ENCODE measurements at places on chromosomes 5 and 9.

- no peak for DNase-seq
Observed at GRCh38 chr5:33601881-33602280, 161.1 kb downstream of the TARS1 start.

- DNase-seq: no peak
Observed at GRCh38 chr5:68476854-68477253, 261.3 kb downstream of the PIK3R1 start.

- no peak for DNase-seq
Observed at GRCh38 chr9:33049680-33050361, 24.7 kb downstream of the DNAJA1 start.

GRCh38 chr5:1753490-1753889 lies 46.1 kb downstream of the MRPL36 start:
- no peak for DNase-seq

- DNase-seq: peak; percentile 54
Observed at GRCh38 chr9:33186457-33187168, 19.5 kb upstream of the B4GALT1 start.

GRCh38 chr5:112232667-112233066 lies 186.4 kb downstream of the EPB41L4A start:
- no peak for DNase-seq

DNA sequence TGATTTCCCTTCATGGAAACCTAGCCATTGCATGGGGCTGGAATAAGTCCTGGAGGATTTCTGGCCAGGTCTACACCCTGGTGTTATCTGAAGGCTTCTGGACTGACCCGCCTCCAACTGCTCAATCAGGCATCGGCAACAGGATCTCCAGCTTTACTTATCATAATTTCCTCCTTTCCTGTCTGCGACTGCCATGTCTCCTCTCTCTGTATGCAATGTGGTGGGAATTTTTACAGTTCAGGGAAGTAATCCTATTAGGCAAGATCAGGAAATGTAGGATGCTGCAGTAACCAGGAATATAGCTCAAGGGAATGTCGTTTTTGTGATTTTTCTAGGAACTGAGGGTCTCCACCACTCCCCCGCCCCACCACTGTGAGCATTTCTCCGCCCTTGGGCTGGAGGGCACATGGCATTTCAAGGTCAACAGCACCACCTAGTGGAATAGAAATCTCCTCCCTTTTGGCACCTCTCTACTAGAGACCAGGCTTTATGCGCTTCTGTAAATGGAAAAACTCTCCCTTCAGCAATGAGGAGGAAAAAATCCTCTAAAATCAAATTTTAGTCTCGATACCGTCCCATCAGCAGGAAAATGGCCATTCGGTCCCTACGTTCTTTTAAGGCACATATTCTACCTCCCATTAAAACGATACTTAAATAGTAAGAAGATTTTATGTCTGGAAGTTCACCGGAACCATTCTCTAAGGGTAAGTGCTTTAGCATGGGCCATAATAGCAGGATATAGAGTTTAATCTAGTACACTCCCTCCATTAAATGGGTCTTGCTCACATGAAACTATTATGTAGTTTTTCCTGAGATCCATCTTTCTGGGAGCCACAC lies 93.0 kb downstream of the YTHDC2 start:
- DNase-seq: peak; percentile 71

- no peak for DNase-seq
Observed at GRCh38 chr5:158805195-158805594, 294.5 kb downstream of the EBF1 start.

DNA sequence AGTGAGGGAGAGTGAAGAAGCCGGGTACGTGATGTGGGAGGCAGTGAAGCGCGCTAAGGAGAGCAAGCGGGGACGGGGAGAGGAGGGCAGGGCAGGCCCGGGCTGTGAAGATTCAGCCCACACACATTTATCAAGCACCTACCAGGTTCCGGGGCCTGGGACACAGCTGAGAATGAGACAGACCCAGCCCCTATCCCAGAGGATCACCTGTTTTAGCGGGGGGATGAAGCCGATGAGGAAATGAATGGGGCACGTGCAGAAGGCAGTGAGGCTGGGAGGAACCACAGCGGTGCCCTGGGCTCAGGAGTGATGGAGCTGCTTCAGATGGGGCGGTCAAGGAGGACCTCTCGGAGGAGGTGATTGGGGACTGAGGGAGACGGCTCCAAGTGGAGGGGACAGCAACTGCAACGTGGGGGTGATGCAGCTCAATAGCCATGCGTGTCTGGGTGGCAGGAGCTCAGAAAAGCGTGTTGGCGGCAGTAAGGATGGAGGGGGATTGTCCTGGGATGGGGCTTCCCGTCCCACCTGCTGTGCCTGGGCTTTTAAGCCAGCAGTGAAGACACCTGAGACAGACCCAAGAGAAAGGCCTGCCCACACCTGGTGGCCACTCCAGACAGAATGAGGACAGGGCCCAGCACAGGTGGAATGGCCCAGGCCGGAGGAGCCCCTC lies 77.5 kb upstream of the UNC5A start:
- DNase-seq: no peak

- DNase-seq: peak; percentile 73
Observed at GRCh38 chr5:158819840-158820620, 279.7 kb downstream of the EBF1 start.

DNA sequence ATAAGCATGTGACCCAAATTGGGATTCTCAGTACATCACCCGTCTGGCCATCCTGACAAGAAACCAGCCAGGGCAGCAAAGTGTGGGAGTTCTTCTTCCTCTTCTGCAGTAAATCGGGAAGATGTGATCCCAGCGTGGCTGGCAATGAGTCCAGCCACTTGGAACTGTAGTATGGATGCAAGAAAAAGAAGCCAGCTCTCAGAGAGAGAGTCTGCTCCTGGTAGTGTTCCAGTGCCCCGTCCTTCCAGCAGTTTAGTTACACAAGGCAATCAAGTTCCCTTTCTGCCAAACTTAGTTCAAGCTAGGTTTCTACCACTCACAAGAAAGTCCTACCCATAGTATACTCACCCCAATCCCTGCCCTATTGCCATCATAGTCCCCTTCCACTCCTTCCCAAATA lies 65.6 kb downstream of the CDK5RAP2 start:
- no peak for DNase-seq

GRCh38 chr9:95197692-95198271 lies 119.7 kb downstream of the FANCC start:
- peak; percentile 57 for DNase-seq

- DNase-seq: no peak
Observed at GRCh38 chr9:99002706-99003105, 59.0 kb downstream of the COL15A1 start.

DNA sequence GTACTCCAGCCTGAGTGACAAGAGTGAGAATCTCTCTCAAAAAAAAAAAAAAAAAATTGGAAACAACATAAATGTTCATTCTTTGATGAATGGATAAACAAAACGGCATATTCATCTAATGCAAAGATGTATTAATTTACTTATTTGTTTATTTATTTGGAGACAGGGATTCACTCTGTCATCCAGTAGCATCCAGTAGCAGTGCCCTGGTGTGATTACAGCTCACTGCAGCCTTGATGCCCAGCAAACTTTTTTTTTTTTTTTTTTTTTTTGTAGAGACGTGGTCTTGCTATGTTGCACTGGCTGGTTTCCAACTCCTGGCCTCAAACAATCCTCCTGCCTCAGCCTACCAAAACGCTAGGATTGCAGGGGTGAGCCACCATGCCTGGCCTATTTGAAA lies 24.4 kb downstream of the OR2V2 start:
- DNase-seq: no peak

DNA sequence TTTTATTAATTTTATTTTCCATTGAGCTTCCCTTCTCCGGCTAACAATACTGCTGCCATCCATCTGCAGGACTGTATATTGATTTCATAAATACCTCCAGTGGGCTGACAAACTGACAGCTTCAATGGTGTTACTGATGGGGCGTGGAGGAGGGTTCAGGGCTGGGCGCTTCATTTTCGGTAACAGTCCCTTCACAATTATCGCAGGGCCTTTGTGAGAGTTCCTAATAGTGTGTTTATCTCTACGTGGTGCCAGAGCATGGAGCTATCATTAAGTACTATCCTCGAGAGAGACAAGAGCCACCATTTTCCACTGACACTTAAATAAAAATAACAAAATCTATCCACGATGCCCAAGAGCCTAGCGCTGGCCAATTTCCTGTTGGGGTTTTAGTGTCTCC lies 307.0 kb upstream of the PANK3 start:
- no peak for DNase-seq

DNA sequence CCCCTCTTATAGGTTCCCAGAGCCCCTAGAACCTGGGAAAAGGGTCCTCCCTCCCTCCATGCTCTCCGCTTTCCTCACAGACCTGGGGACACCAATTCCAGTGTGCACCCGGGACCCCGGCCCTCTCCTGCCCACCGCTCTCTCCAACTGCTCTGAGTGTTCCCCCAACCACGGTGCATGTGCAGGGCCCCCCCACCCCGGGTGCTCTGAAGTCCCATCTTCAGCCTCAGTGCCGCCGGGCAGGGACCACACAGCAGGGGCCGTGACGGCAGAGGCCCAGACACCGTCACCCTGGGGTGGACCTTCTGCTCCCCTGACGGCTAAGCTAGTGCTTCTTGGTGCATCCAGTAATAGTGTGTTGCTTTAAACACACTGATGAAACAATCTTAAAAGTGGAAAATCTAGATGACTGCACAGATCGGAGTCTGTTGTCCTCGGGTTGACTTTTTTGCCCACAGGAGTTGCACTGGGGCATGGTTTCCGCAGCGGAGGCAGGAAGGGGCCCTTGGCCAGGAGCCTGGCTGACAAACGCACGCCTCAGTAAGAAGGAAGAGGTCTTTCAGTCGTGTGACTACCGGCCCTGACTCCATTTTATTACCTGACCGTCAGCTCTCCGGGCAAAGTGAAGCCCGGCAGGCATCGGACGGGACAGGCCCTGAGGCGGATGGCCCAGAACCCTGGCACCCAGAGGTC lies 36.2 kb upstream of the SLC6A3 start:
- no peak for DNase-seq

DNA sequence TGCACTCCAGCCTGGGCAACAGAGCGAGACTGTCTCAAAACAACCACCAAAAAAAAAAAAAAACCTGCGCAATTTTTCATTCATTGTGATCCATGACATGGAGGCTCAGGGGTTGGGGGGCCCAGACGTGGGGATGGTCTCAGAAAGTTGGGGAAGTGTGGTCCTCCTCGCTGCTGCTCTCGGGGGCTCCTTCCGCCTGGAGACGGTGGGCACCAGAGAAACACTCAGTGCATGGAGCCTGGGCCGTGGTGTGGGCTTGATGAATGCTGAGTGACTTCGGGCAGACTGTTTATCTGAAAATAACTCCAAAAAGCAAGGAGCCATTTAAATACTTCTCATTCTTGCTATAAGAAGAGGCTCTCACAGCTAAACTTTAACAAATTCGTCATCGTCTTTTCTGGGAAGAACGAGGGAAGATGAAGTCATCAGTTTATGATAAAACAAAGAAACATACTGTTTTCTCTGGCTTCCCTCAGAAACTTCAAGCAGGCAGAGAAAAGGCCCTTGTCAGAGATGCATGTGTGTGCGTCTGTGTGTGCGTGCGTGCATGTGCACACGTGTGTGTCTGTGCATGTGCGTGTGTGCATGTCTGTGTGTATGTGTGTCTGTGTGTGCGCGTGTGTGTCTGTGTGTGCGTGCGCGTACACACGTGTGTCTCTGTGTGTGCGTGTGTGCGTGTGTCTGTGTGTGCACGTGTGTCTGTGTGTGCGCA lies 35.0 kb downstream of the RASGEF1C start:
- no peak for DNase-seq

- DNase-seq: peak; percentile 60
Observed at GRCh38 chr5:178432421-178433272, 157.5 kb downstream of the COL23A1 start.

DNA sequence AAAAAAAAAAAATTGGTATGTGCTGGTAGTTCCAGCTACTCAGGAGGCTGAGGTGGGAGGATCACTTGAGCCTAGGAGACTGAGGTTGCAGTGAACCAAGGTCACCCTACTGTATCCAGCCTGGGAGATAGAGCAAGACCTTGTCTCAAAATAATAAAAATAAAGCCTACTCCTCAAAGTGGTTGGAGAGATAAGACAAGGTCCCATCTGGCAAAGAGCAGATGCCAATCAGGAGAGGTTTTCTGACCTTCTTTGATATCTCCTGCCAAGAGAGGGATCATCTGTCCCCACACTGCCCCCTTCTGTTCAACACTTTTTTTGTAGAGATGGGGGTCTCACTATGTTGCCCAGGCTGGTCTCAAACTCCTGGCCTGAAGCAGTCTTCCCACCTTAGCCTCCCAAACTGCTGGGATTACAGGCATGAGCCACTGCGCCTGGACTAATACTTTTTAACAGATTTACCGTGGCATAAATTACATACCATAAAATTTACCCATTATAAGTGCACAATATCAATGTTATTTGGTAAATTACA lies 64.7 kb downstream of the SH3PXD2B start:
- no peak for DNase-seq

GRCh38 chr9:37281541-37281940 lies 141.0 kb upstream of the GRHPR start:
- DNase-seq: no peak

GRCh38 chr5:41009232-41009631 lies 61.9 kb downstream of the MROH2B start:
- peak; percentile 23 for DNase-seq

DNA sequence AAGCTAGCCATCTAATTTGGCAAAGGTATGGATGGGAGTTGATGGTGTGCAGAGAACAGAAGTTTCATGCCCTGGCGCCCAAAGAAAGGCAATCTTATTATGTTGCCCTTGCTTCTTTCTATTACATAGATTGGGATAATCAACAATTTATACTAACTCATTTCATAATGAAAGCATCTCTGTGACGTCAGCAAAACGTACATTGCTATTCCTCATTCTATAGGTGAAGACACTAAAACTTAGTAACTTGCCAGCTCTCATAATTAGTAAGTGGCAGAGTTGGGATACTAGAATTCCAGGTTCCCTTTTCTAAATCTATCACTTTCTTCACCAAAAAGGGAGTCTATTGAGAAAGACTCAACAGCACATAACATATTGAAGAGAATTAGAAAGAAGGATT lies 374.8 kb downstream of the NR2F1-AS1 start:
- no peak for DNase-seq

Data from Daoy (cell line).